ENCODE measurements at places on chromosomes 16 and 17. TPM values are rescaled to one million over a fixed set of nuclear protein-coding genes. Genes with fewer than 3 reads are reported as not detected.

DNA sequence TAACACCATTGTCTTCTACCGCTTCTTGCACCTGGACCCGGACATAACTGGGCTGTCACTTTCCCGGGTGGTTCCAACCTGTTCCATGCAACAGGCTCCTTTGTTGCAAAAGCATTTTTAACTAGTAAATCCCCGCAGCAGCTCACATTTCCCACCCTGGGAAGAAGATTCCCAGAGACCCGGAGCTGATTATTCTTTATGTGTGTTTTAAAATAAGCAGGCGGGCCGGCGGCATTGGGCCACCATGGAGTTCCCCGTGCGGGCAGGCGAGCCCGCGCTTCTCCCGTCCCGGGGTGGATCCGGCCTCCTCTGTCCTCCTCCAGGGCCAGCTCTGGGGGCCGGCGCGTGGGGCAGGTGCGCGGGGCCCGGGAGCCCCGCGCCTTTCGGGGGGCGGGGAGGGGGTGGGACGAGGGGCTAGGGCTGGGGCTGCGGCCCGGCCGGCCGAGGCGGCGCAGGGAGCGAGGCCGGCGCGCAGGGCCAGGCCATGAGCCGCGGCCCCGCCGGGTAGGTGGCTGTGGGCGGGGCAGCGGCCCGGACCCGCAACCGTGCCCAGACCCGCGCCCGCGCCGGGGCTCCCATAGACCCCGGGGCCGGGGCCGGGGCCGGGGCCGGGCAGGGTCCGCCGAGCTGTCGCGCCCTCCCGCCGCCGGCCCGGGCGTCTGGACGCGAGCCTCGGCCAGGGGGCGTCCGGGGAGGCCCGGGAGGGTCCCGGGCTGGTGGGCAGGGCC is 1.7 kb downstream of the CRAMP1 start:
- DNase-seq, result peak; percentile 55

- DNase-seq, result no peak
These were observed 25.3 kb upstream of the GCSH start for GRCh38 chr16:81121474-81121990.

ROGDI gene
- 23.3 TPM for total RNA-seq

CHAD gene
- not detected for total RNA-seq

GAST gene
- total RNA-seq, result not detected

GRCh38 chr17:16939606-16940115 is 32.3 kb downstream of the TNFRSF13B start:
- DNase-seq, result no peak

DNA sequence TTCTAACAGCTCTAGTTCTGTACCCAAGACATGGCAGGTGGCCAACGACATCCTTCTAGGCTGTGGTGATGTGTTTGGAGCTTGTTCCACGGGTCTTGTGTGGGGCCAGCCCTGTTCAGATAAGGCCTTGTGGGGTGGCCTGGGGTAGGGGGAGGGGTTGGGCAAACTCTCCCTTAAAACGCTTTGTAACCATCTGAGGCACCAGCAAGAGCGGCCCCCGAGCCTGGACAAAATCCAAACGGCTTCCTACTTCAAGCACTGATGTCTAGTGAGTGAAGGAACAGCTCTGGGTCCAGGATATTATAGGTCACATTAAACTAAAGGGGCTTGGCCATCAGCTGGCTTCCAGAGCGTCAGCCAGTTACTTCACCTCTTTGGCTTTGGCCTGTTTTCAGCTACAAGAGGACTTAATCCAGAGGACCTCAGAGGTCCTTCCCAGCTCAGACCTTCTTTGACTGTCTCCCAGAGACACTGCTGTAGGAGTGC is 11.9 kb downstream of the SERPINF1 start:
- DNase-seq, result no peak

Measured in GM23338 (cell line).